ENCODE measurements at places on chromosomes 2 and 18.

GRCh38 chr2:216064014-216064630, 17.5 kb downstream of the PECR start:
- no peak for DNase-seq

DNA sequence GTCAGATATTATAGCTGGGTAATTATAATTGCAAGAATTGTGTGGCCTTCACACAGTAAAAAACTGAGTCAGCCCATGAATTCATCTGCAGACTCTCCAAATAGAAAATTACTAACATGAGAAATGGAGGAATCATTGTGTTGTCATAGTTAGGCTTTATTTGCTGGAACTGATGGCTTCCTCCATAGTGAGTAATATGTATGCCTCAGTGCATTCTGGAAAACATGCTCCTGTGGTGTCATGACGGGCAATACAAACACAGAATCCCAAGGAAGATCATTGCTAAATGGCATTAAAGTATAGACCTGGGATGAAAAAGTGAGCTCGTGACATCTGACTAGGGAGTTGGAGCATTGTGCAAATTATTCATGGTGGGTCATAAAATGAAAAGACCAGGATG, 23.6 kb upstream of the NMS start:
- no peak for DNase-seq

GRCh38 chr2:28327581-28327955, 65.1 kb upstream of the FOSL2 start:
- DNase-seq: no peak

DNA sequence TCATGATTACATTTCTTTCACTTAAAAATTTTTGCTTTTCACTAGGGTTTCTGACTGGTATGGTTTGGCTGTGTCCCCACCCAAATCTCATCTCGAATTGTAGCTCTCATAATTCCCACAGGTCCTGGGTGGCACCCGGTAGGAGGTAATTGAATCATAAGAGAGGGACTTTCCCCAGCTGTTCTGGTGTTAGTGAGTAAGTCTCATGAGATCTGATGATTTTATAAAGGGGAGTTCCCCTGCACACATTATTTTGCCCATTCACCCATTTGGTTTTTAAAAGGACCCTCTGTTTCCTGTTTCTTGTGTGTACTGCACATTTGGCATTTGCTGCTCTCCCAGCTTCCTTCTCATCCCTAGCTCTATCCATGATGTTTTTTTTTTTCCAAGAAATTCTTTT, 27.8 kb upstream of the NETO1 start:
- DNase-seq: no peak

GRCh38 chr18:2537296-2537695, 34.0 kb downstream of the METTL4 start:
- DNase-seq: no peak

DNA sequence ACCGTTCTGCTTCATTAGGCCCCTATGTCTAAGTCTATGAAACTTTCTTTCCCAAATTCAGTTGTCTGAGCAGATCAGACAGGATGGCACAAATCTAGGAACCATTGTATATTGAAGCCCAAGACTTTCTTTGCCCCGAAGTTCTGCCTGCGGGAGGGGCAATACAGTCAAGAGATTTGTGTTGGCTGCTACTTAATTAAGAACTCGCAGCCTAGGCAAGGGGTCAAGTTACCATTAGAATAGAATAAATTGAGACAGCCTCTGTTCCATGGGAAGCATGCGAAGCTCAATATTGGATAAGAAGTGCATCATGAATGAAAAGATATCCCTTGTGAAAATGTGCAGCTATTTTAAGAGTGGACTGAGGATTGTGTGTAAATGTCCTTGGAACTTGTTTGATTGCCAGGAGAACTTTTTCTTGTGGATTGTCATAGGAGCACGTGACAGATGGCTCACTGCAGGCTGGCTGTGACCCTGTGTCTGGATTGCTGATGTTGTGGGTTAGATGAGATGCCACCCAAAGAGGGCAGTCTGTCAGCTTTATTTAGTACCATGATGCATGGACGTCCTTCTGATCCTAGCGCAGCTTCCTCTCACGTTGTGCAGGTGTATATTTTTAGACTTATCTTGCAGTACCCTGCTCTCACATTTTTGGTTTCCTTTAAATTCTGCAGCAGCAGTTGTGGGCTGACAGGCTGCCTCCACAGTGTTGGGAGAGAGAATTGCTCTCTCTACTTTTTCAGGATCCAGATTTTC, 30.9 kb downstream of the HAUS1 start:
- DNase-seq: no peak

- no peak for DNase-seq
Measured at GRCh38 chr2:222301053-222301795, 2.4 kb upstream of the PAX3 start.

GRCh38 chr2:57139179-57139578, 907.4 kb upstream of the VRK2 start:
- no peak for DNase-seq

DNA sequence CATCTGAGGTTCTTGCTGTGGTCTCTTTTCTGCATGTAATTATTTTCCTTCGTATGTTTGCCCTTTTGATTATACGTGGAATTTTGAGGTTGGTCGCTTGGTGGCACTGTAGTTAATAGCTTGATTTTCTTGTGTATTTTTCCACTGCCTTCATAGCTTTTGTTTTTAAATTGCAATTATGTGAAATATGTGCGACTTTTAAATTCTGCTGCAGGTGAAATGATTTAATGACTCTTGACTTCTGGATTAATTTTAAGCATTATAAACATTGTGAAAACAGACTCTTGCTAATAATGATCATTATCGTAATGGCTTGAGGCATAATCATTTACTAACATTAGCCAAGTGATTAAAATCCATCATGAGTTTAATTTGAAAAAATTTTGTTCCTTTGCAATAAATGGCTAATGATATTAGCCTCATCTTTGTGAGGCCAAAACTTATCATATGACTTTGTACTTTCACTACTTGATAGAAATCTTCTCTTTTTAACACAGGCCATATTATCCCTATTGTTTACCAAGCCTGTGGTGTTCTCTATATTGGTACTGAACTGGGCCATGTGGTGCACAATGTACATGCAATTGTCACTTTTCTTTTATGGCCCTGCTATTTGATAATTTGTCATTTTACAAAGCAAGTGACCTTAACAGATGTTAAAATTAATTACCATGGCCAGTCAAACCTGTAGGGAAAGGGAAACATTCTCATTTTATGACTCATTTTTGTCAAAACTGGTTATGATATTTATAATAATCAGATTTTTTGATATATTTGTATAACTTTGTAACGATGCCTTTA, 62.8 kb upstream of the NEUROD1 start:
- no peak for DNase-seq

DNA sequence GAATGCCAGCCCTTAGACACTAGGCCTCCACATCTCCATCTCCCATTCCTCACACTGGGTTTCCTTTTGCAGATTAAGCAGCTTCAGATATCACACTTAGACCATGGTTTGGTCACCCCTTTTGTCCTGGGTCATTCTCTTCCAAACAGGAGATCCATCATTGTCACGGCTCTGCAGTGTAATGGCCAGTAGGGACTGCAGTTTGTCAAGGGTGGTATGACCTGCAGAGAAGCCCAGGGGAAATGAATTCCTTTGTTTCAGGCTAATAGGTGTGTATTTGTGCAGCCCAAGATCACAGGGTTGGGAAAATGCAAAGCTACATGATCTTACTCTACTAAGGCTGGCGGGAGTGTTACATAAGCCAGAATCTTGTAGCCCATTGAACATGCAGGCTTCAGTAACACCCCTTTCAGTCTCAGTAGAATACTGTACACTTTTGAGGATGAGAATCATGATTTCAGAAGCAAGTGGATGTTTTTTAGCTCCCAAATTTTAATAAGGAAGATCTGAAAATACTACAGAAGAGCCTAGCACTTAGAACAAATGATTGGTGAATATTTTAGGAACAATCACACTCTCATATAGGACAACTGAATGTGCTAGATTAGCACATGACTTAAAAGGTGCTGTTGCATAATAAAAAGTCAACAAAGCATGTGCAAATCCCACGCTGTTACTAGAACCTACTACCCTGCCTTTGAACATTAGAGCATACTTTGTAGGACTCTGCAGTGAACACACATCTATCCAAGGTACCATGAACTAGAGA, 24.0 kb upstream of the LPIN1 start:
- DNase-seq: no peak

GRCh38 chr2:175205523-175205922, 24.0 kb upstream of the ATP5MC3 start:
- DNase-seq: no peak

DNA sequence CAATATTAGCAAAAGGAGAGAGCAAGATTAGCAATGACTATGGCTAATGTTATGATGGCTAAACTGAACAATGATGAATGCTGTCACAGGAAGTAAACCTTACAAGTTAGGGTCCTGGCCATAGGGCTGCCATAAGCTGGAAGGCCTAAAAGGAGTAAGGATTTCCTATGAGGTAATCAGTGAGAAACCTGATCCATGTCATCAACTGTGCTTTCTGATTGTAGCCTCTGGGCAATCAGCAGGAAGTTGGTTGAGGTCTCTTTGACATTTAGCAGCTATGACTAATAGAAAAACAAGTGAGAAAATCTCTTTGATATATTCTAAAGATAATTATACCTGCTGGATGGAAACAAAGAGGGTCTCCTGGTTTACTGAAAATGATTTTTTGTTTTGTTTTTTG, 193.0 kb downstream of the RAB3GAP1 start:
- DNase-seq: no peak

DNA sequence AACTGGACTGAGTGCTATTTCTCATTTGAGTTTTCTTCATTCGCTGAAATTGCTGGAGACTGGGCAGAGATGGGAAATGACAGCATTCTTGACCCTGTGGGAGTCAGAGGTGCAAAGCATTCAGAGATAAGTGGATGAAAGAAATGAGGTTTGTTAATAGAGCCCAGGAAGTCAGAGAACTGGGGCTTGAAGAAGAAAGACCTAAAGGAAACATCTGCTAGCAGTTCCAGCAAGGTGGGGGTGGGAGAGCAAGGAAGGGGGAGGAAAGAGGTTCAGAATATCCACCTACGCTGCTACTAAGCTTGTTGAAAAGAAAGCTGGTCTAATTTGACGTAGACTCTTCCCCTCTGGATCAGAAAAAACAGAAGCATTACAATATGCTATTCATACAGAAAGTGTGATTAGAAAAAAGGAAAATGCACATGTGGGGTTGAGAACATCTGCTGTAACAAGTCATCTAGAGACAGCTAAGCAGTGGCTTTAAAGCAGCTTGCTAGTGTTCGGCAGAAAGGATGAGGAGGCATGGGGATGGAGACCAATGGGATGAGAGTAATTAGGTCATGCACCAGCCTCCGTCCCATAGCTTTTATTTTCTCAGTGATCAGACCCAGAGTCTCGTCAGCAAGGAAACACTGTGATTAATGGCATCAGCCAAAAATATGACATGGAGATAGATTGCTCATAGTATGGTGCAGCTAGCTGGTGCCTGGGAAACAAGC, 29.7 kb downstream of the NAB1 start:
- DNase-seq: no peak

DNA sequence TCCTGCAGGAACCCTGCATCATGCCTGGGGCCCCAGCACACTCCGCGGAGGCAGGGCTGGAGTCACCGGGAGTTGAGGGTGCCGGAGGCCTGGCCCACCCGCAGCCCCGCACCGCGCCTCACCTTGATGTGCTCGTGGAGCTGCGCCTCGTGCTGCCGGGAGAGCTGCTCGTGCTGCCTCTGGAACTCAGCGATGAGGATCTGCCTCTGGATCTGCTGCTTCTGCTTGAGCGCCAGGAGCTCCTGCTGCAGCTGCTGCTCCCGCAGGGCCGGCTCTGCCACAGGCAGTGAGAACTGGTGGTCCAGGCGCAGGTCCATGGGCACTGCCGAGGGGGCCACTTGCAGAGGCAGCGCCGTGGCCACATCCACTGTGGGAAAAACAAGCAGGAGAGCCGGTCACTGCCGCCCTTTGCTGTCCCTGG, 211.1 kb downstream of the HDAC4 start:
- no peak for DNase-seq

DNA sequence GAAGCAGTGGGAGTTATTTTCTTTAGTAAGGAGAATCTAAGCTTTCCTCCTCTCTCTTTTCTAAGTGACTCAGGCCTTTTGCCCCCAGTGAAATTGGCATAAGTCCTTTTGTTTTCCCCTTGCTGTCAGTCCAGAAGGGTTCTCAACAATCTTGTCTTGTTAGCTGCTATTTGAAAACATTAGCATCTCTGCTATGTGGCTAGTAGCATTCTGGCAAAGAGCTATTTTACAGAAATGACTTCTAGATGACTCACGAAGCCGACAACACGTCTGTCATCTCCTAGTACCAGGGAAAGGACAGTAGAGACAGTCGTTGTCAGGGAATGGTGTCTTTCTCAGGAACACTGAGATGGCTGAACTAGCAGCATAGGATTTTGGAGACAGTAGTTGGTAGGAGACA, 14.7 kb downstream of the SMARCAL1 start:
- DNase-seq: no peak

DNA sequence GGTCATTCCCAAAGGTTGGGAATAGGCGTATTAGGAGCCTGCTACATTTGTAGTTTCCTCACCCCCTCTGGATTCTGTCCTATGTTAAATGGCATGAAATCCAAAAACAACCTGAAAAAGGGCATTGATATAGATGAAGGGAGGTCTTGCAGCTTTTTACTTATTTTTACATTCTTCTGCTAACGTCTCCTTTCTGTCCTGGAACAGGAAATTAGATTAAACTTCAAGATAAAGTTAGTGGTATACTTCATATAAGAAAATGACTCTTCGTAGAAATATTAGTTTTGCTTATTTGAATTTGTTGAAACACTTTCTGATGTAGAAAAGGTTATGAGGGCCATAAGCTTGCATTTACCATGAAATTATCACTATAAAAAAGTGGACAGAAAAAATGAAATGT, 694.5 kb downstream of the ADCYAP1 start:
- DNase-seq: no peak

DNA sequence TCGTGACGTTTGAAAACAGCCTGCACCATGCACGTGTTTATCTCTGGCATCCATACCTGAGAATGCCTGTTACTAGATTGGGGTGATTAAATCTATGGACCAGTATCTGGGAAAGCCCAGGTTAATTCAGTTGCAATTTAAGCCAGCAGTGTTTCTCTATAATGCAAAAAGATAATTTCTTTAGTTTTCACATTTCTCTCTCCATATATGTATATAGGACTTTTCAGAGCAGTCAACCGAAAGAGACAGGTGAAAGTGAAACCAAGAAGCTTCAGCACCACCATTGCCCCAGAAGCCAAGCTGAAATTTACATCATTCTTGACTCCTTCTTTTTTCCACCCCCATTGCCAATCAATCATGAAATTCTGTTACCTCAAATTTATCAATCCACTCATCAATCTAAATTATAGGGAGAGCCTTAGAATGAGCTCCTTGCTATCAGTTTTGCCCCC, 2.7 kb upstream of the LRP2 start:
- no peak for DNase-seq

DNA sequence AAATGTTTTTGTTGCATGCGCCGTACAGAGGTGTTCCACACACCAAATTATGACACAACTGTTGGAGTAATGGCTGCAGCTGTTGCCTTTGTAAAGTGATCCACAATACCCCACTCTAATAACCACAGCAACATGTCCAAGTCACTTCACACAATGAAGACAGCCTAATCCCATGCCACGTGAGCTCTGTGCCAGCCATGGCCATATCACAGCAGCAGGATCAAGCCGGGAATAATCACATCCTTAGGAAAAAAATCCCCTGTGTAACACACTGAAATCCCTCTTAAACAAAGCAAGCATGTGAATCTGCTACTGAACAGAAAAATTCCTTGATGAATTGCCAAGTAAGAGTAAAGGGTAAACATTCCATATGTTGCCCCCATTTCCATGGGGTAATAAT, 179.5 kb upstream of the PARD3B start:
- no peak for DNase-seq
